ENCODE measurements at places on chromosomes 2 and 18.

GRCh38 chr2:168718622-168719021 lies 83.8 kb upstream of the NOSTRIN start:
- DNase-seq, result no peak
- H3K27ac ChIP-seq, result no peak overlapping the region
- no peaks in the 10 kb centered on the region for H3K36me3 ChIP-seq

DNA sequence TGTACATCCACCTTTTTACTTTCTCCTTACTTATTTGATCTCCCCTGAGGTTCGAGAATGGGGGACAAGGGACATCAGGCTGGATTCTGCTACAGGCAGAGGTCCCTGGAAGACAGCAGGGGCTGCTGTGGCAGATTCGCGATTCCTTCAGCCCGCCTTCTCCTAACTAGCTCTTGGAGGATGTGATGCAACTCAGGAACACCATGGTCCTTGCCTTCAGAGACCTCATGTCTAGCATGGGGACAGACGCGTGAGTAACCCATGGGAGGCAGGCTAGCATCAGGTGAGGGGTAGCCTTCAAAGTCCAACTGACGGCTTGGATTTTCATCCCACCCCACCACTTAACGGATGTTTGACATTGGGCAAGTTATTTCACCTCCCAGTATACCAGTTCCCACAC lies 869 bp upstream of the TCF23 start:
- peaks cover 18% of the 10 kb centered on the region for H3K4me1 ChIP-seq
- DNase-seq, result no peak
- no peaks in the 10 kb centered on the region for H3K36me3 ChIP-seq
- peaks cover 4% of the 10 kb centered on the region for H3K27me3 ChIP-seq
- H3K27ac ChIP-seq, result no peak overlapping the region

- peak; percentile 78 for DNase-seq
- H3K4me3 ChIP-seq, result peak overlapping the region; percentile 85
- H3K4me1 ChIP-seq, result peaks cover 5% of the 10 kb centered on the region
- peak overlapping the region; percentile 97 for H3K27ac ChIP-seq
- no peaks in the 10 kb centered on the region for H3K36me3 ChIP-seq
Measured at GRCh38 chr2:20223407-20224163, 1.3 kb downstream of the SDC1 start.

DNA sequence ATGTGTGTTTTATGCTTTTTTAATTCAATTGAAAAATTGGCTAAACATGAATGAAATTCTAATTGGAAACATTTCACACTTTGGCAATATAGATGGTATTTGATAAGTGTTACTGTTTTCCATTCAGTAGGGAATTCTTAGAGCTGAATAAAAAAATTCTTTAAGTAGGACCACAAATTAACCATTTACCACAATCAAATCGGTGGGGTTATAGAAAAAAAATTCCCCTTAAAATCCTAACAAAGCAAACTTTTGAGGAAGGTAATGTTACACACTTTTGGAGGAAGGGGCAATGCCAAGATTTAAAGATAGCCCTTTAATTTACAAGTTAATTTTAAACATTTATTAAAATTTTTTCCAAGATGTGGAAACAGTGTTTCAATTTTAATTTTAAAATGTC lies 279.0 kb upstream of the FIGN start:
- H3K4me1 ChIP-seq, result no peaks in the 10 kb centered on the region
- H3K27me3 ChIP-seq, result peaks cover 2% of the 10 kb centered on the region
- DNase-seq, result no peak
- no peak overlapping the region for H3K27ac ChIP-seq
- no peak overlapping the region for H3K4me3 ChIP-seq
- no peaks in the 10 kb centered on the region for H3K36me3 ChIP-seq

DNA sequence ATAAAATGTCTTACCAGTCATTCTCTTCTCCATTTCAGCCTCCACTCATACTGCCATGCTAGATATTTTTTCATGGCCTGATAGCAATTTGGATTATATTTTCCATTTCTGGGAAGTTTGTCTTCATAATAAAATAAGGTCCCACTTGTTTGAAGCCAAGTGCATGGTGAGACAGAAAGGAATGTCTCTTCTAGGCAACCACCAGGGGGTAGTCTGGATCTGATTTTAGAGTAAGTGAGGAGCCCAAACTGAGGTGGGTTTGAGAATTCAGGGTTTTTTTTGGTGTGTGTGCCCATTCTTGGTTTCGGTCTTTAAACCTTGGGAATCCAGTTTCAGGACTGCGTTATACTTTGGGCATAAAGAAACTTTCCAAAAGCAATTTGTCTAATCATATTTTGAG lies 315.5 kb downstream of the RPRM start:
- no peaks in the 10 kb centered on the region for H3K36me3 ChIP-seq
- H3K27ac ChIP-seq, result no peak overlapping the region
- no peak overlapping the region for H3K4me3 ChIP-seq
- DNase-seq, result peak; percentile 29
- H3K27me3 ChIP-seq, result no peaks in the 10 kb centered on the region
- H3K4me1 ChIP-seq, result no peaks in the 10 kb centered on the region
